HS-5 (cell line): ENCODE measurements at places on chromosomes 3 and 15.

DNA sequence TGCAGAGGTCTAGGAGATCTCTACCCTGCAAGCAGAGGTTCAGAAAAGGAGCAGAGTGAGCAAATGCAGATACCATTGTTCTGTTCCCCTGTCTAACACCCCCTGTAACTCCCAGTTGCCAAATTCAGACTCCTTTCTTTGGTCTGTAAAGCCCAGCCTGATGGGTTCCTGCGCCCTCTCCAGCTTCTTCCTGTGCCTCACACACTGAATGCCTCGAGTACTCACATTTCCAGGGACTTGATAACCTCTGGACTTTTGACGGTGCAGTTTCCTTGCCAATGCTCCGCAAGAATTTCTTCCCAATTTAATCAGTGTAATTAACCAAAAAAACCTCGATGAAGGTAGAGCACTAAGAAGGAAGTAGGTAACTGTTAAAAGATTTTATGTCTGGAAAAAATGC, 19.3 kb downstream of the PDE8A start:
- DNase-seq: no peak

GRCh38 chr3:976006-976405, 116.8 kb upstream of the CNTN6 start:
- DNase-seq: no peak

DNA sequence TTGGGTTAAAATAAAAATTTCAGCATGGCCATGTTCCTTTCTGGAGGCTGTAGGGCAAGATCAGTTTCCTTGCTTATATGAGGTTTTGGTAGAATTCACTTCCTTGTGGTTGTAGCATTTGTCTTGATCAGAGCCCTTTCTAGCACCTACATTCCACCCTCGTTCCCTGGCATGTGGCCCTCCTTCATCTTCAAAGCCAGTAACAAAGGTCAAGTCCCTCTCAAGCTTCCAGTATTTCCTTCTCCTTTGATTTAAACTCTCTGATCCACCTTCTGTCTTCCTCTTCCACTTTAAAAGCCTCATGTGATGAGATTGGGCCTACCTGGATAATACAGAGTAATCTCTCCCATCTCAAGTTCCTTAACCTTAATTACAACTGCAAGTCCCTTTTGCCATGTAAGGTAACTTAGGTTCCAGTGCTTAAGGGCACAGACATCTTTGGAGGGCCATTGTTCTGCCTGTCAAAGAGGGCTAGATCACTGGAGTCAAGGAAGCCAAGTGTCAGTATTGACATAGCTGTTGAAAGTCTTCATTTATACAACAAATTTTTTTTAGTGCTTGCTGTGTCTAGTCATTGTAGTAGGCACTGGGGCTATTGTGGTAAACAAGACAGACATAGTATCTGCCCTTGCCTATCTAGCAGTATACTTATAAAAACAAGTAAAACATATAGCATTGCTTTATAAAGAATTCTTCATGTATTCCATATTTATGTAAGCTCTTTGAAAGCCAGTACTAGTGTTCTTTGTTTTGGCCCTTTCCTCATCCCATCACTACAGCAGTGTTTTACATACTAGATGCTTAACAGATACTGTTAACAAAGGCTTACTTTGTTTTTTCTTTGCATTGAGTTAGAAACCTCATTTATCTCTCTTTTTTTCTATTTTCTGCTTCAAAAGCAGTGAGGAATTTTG, 40.7 kb downstream of the GLCE start:
- no peak for DNase-seq

DNA sequence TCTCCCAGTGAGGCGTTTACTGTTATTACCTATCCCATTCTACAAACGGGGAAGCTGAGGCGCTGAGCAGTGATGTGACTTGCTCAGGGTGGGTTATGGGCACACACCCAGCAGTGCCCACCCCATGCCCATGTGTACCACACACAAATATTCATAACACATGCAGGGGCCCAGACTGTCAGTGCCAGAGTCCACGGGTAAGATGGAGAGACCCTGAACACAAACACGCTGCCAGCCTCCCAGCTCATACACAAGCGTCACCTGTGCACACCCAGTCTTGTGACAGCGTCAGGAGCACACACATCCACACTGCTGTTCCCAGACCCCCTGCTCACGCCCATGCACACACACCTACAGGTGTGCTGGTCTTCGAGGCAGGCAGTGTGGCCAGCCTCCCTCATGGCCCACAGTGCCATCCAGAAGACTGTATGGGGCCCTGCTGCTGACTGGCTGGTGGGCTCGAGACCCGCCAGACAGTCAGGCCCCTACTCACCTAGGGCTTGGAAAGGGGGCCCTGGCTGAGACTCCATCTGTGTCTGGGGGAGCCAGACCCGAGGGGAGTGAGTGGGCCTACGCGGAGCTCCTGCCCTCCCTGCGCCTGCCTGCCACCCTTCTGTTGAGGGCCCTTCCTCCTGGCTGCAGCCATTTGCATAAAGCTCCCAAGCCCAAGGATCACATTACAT, 39.4 kb downstream of the DNAJB8 start:
- DNase-seq: no peak

- no peak for DNase-seq
These were observed 3.7 kb downstream of the IQSEC1 start for GRCh38 chr3:13069495-13069894.

- DNase-seq: no peak
These were observed 21.0 kb downstream of the ILDR1 start for GRCh38 chr3:122000936-122001605.

DNA sequence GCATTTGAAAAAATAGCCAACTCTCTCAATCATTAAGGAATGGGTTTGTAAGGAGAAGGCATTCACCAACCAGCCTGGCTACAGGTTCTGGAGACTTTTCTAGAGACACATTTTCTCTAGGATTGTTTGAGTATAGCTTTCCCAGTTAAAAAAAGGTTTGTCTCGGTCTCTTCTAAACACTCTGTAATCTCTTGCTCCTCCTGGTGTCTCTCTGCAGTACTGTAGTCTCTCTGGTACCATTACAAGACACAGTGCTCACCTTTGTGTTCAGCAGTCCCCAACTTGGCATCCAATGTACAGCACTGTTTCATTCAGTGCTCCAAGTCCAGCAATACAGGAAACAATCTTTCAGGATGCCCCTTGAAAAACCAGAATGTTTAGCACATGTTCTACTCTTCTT, 534.4 kb downstream of the ZNF385D start:
- no peak for DNase-seq
